Activated naive CD4-positive, alpha-beta T cell treated with anti-CD3 and anti-CD28 coated beads, Interleukin-2, amount 10 ng/mL, durations not matched to agents 7 days and 5 days (primary cell): ENCODE measurements at places on chromosomes 16 and 17.

- no peak for DNase-seq
These were observed 15.1 kb downstream of the NQO1 start for GRCh38 chr16:69711115-69711740.

DNA sequence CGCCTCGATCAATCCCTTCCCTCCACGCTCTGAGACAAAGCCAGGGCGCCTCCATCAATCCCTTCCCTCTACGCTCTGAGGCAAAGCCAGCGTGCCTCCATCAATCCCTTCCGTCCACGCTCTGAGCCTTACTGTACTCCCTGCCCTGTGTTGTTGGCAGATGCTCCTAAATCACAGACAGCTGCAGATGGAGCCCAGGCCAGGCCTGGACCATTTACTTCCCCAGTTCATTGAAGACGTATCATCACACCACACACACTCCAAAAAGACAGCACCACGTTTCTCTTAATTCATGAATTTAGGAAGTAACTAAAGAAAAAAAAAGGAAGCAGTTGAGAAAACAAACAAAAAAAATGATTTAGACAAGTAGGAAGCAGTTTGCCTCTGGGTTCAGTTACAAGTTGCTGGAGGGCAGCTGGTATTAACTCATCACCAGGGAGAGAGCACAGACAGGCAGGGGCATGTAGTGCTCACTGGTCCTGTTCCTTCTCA, 7.4 kb upstream of the CD300LD start:
- no peak for DNase-seq

GRCh38 chr17:27630607-27631410, at the start of gene LGALS9:
Gene LGALS9 (plus strand): TSS chr17:27631188. CDS start chr17:27631266, 78 bp downstream.
- peak; percentile 67 for DNase-seq

- DNase-seq = no peak
These were observed 54.2 kb upstream of the MAP3K14 start for GRCh38 chr17:45370949-45371413.

- DNase-seq = no peak
These were observed 56.4 kb downstream of the ABR start for GRCh38 chr17:1123393-1123831.

DNA sequence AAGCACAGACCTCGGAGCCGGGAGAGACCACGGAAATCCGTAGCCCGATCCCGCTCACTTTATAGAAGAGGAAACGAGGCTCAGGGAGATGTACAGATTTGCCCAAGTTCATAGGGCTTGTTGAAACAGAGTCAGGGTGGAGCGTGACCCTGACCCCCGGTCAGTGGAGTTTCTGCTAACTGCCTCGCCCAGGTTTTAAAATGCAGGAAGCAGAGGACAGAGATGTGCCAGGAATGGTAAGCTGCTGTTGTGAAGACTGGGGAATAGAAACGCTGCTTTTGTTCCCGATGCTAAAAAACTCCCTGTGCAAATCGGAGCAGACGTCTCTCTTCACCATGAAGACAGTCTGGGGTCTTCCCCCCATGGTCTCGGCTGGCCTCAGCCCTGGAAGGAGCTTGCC, 403.0 kb downstream of the SEC14L1 start:
- no peak for DNase-seq

DNA sequence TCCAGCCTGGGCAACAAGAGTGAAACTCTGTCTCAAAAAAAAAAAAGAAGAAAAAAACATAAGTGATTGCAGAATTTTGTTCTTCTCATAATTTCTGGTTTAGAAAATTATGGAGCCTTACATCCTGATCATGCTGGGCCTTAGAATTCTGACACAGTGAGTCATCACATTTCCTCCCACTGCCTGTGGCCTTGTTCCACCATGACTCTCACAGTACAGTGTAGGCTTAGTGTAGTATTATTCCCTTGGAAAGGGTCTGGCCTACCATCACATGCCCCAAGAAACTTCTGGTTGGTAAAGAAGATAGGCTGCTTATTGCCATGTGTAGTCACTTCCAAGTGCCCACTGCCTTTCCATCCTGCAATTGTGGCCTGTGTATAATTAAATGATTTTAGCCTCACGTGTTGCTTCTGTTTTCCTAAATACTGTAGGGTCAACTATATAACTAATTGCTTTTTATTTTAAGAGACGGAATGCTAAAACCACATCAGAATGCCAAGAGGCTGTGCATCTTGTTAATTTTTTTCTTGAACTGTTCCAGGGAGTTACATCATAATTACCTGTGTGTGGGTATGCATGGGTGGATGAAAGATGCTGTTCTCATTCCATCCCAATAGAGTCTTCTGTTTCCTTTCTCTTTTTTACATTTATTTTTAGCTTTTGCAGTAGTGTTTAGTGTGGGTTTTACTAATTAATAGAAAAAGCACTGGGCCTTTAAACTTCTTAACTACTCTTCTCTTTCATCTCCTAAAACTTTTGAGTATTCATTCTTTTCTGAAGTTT, 25.9 kb downstream of the OGFOD1 start:
- no peak for DNase-seq

DNA sequence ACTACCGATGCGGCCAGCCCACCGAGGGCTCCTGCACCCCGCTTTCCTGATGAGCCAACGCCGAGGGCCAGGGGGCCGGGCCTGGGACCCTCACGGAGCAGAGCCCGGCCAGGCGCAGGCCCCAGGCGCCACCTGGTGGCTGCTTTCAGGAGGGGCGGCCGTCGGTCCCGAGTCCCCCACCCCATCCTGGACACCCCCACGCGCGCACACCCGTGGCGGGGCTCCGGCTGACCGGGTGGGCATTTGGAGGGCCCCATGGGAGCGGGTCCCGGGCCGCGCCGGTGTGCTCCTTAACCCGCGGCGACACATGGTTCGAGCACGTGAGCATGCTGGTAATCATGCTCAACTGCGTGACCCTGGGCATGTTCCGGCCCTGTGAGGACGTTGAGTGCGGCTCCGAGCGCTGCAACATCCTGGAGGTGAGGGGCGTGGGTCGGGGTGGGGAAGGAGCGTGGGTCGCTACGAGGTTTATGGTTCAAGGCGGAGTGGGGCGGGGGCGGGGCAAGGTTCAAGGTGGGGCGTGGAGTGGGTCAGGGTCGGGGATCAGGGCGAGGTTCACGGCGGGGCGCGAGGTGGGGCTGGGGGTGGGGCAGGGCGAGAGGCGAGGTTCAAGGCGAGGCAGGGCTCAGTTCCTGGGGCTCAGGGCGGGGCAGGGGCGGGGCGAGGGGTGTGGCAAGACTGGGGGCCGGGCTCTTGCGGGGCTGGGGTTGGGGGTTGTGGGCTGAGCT, 30.2 kb downstream of the TPSG1 start:
- DNase-seq = no peak
